ENCODE measurements at places on chromosomes 1 and 21.

- DNase-seq: peak; percentile 41
Measured at GRCh38 chr21:44424608-44425306, 30.6 kb upstream of the LRRC3 start.

DNA sequence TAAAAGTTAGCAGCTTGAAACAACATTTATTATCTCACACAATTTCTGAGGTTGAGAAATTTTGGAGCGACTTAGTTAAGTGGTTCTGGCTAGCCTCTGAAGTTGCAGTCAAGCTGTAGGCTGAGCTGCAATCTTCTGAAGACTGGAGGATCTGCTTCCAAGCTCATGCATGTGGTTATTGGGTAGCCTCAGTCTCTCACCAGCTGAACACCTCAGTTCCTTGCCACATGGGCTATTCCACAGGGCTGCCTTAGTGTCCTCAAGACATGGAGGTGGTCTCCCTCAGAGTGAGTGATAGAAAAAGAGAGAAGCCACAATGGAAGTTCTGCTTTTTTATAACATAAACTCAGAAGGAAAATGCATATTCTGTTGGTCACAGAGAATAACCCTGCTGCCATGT, 92.0 kb upstream of the CAMK1G start:
- no peak for DNase-seq

DNA sequence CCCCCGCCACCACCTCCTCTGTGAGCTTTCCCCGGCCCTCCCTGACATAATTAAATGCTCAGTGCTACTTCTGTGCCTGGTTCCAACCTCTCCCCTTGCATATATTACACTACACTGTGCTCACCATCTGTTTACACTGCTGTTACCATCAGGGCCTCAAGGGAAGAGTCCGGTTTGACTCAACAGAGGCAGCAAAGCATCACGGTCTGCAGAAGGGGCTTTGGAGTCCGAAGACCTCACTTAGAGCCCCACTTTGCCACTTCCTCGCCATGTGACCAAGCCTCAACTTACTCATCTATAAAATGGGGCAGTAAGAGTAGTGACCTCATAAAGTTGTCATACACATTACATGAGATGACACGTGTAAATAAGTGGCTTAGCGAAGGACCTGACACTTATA, 27.4 kb downstream of the KCNN3 start:
- no peak for DNase-seq

- no peak for DNase-seq
Measured at GRCh38 chr1:201739080-201739479, 89.9 kb upstream of the IPO9 start.

DNA sequence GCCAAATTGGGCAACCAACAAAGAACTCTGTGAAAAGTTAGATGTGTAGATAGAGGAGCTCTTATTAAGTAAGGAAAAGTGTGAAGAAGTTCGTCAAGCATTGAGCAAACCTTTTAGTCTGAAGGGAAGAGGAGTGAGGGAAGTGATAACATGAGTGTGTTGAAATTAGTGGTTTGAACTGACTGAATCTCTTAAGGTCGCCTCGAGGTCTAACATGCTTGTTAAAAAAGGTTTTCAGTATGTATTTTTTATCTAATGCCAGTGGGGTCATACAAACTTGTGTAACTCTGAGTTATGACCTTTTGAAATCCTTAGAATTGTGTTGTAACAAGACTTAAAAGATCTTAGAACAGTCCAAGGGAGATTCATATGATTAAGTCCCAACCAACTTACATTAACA, 34.1 kb downstream of the SOAT1 start:
- no peak for DNase-seq

DNA sequence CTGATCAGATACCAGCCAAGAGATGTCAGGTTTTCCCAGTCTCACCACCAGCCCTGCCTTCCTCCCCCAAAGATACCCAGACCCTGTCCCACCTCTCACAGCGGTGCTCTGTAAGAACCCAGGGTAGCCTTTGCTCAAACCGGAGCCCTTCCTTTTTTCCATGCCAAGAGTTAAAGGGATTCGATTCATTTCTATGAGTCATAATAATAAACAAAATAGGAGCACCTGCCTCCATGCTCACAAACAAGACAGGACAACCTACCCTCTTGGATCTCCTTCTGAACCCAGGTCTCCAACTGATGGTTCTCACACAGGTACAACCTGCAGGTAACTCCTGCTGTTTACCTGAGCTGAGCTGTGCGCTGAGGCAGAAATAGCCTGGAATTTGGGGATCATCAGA, 5.9 kb upstream of the ATP1A2 start:
- DNase-seq: no peak

GRCh38 chr1:18901147-18901951, 1.0 kb downstream of the ALDH4A1 start:
- no peak for DNase-seq

DNA sequence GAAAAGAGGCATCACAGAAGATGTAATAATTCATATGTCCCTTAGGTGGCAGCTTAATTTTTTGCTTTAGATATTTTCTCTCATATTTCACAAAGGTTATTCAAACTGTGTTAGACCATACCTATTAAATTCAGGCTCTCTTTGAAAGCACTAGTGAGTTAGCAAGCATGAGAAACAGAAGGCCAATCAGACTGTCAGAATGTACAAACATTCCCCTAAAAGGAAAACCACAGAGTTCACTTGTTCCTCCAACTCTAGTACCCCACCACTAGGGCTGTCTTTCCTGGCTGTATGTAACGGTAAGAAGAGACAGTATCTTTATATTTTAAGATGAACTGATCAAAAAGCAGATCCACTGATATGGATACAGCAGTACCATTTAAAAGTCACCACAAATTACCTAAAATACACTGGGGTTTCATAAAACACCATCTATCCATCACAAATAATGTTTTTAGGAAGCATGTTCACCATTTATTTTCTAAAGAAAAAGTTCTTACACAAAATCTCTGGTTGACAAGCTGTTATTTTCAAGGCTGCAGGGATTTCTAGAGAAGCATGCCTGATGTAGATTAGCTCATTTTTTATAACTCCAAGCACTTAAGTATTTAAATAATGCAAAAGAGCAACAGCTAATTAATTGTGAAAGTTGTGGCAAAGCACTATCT, 1.8 kb downstream of the ARPC5 start:
- no peak for DNase-seq

- DNase-seq: no peak
Measured at GRCh38 chr1:42006836-42007235, 88.1 kb upstream of the HIVEP3 start.

DNA sequence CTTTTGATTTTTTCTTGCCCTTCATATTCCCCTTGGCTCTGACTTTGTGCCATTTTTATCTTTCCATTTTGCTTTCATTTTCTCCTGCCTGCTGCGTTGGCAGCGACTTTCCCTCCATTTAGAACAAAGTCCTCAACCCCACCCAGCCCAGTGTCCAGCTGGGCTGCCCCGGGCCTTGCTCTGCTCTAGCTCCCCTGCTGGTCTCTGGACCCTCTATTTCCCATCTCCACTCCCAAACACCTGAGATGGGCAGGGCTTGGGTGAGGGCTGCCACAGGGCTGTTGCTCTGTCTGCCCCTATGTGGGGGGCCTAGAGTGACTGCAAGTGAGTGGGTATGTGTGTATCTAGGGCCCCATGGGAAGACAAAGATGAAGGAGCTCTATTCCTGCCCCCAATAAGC, 7.3 kb upstream of the ADAM15 start:
- DNase-seq: no peak

DNA sequence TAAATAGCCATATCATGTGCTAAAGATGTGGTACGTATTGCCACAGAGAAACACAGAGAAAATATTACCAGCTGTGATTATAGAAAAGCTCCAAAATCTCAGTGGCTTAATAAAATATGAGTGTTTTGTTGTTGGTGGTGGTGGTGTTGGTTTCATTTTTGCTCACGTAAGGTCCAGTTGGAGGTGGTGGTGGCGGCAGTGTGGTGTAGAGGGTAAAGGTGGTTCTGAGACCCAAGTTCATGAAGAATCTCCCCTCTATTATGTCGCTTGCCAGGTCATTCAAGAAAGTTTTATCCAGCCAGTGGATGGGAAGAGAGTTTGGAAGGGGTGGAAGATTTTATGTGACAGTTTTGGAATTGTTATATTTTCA, 217.6 kb upstream of the SAMSN1 start:
- no peak for DNase-seq

GRCh38 chr1:76144247-76144646, 69.7 kb downstream of the ST6GALNAC3 start:
- no peak for DNase-seq

DNA sequence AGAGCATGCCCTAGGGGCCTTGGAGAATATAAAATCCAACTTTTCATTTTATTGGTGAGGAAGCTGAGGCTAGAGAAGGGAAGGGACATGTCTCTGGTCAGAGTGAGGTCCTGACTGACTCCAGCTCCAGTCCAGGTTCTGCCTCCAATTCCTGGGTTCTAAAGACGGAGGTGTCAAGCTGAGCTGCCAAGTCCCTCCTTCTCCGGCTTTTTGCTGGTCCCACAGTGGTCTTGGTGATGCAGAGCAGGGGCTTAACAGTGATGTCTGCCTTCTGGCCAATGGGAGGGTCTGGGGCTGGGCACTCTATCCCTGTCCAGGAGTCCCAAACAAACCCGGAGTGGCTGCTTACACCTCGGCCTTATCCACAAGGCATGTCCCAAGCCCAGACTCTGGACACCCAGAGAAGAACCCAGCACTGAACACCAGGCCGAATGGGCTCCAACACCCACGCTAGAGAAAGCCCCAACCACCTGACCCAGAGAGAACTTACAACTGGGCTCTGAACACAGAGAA, 104.8 kb downstream of the EBNA1BP2 start:
- DNase-seq: no peak

DNA sequence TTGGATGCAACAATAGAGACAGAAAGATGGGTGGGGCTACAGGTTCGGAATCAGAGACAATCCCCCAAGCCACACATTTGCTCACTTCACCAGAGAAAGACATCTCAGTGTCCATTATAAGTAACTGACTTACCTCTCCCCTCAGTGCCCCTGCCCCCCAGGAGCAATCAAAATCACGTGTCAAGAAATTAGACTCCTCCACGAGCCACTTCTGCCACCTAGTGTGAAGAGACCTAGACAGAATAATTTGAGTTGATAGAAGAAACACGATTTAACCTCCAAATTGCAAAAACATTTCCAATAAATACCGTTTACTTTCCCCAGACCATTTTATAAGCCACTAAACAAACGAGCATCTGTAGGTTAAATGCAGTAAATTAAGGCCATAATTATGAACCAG, 123.2 kb downstream of the SLC30A10 start:
- no peak for DNase-seq

DNA sequence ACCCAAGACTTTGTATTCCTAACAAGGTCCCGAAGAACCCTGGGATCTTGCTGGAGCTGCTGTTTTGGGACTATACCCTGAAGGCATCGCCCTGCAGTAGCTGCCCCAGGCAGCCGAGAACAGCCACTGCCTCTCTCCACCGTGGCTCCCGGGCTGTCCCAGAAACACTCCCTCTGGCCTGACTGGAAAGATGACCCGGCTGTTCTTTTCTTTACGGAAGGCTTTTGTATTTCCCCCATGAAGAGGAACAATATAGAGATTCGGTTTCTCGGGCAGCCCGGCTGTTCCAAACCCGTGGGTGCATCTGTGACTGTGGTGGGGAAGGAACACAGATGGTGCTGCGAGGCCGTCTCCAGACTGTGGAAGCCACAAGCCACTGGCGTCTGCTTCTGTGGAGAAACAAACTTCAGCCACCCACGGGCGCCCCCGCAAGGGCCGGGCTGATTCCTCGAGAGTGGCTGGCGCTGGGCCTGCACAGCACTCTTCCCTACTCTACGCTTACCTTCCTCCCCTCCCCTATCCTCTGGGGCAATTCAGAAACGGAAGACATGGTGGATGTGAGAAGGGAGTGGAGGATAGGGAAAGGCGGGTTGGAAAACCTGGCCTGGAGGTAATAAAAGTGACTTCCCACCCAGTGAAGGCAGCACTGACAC, 33.7 kb upstream of the VASH2 start:
- DNase-seq: peak; percentile 76

DNA sequence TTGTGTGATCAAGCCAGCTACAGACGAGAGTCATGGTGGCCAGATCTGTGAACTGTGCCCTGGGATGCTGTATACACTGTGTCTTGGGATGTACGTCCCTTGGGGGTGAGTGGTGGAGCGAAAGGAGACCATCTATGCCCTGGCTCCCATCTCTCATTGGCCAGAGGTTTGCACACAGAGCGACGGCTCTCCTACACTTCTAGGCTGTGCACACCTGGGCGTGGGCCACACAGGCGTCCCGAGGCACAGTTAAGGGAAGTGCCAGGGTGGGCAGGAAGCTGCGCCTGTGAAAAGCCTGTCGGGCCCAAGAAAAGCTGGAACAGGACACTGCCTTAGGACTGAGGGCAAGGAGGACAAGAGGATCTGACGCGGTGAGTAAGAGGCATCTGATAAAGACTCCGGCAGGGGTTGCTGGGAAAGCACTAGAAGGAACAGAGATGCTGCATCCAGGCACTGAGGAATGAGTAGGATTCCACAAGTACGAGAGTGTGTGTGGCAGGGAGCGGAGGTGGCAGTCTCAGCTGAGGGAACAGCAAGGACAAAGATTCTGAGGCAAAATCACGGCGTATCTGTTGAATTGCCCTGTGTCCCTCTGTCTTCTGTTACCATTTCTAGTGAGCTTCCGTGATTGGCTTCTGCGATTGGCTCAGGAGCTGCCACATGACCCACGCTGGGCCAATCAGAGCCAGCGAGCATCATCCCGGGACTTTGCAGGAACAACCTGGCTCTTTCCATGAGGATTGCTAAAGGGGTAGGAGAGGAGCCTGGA, 67.9 kb upstream of the ZBTB40 start:
- no peak for DNase-seq

DNA sequence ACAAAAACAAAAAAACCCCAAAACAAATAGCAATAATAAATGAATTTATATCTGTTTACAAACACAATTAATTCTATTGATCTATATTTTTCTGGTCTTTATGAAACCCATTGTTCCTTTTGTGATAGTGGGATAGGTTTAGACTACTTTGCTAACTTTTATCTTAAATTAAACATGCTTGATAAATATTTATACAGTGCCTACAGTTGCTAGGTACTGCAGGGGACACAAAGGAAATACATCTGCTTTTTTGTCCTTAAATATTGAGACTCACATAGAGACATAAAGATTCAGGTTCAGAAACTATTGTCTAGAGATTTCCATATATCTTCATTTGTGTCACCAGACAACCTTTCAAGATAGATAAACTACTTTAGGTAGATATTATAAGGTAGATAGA, 8.5 kb upstream of the DNAH14 start:
- no peak for DNase-seq

DNA sequence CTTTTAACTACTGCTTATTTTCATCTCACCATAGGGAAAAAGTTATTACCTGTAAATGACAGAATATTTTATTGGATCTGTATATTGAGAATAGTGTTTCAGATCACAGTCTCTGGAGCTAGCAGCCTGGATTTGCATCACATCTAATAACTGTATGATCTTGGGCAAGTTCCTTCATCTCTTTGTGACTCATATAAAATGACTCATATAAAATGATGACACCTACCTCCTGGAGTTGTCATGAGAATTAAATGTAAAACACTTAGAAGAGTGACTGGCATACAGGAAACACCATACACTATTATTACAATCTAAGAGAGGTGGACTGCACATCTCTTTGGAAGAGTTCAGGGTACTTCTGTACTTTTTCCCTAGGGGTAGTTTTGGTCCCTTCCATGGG, 421.3 kb downstream of the NEGR1 start:
- no peak for DNase-seq
